Stimulated activated CD8-positive, alpha-beta memory T cell treated with anti-CD3 and anti-CD28 coated beads, Interleukin-4, amount 100 ng/mL, for 48 hours (primary cell): ENCODE measurements at places on chromosomes 11 and 22.

GRCh38 chr11:6568191-6568918 is 35.1 kb downstream of the RRP8 start:
- no peak for DNase-seq

DNA sequence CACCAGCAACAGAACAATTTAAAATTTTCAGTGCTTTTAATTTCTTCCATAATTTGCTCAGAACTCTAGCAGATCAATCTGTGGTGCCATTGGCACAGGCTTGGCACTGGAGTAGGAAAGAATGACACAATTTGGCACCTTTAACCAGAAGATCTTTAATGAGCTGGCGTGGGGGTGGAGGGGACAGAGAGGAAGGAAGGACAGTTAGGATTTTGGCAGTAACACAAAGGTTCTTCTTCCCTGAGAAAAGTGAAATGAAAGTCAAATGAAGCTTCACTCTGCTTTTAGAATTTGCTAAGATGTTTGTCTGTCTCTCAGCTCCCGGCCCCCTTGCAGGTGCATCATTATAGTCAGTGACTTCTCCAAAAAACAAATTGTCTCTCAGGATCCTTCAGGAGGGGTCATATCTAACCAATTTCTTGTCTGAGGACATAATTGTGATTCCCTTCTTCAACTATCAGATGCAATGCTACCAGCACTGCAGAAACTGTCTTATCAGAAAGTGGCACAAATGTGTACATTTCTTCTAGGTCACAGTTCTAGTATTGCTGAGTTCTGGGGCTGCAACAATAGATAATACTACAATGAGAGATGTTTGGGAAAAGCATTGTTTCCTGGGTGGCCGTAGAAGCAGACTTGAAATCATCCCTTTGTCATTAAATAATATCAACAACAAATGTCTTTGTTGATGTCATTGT is 66.8 kb downstream of the CSTPP1 start:
- DNase-seq: peak; percentile 31

GRCh38 chr22:42725606-42726355 is 5.1 kb upstream of the A4GALT start:
- no peak for DNase-seq

- peak; percentile 13 for DNase-seq
Observed at GRCh38 chr11:124899383-124900145, 1.9 kb upstream of the ROBO4 start.

GRCh38 chr11:37320921-37321320 is 722.9 kb upstream of the RAG2 start:
- no peak for DNase-seq

DNA sequence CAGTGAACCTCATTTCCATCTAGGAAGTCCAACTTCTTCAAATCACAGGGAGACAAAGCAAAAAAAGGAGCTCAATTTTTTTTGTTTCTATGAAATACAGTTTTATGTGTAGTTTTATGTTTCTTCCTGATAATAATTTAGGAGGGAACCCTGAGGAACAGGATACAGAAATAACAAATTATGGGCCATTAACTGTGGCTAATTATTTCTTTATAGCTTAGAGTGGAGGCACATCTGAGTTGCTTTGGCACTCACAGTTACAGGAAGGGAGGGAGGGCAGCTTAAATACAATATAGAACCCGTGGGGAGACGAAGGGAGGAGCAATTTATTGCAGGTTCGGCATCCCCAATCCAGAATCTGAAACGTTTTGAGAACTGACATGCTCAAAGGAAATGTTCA is 37.1 kb upstream of the HORMAD2 start:
- DNase-seq: no peak

DNA sequence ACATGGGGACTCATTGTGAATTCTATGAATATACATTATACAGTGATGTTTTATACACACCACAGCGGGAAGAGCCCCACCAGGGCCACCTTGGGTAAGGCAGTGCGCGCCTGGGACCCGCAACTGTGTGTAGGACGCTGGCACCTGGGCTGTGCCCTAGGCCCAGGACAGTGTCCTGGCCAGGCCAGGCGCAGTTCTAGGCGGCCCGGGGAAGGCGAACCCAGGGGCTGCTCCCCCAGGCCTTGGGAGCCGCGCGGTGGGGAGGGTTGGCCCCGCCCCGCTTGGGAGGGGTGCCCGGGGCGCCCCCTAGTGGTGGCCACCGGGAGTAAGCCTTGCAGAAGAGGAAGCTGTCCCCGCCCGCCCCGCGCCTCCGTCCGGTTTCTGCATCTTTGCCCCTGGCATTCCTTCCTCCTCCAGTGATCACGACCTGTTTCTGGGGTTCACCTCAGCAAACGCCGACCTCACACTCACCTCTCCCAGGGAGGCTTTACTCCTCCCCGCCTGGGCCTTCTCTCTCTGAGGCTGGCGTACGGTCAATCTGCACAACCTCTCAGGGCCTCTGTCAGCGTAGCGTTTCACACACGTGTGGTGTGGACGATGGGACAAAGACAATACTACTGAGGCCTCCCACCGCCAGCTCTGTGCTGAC is 9.5 kb upstream of the EHD1 start:
- DNase-seq: peak; percentile 93

DNA sequence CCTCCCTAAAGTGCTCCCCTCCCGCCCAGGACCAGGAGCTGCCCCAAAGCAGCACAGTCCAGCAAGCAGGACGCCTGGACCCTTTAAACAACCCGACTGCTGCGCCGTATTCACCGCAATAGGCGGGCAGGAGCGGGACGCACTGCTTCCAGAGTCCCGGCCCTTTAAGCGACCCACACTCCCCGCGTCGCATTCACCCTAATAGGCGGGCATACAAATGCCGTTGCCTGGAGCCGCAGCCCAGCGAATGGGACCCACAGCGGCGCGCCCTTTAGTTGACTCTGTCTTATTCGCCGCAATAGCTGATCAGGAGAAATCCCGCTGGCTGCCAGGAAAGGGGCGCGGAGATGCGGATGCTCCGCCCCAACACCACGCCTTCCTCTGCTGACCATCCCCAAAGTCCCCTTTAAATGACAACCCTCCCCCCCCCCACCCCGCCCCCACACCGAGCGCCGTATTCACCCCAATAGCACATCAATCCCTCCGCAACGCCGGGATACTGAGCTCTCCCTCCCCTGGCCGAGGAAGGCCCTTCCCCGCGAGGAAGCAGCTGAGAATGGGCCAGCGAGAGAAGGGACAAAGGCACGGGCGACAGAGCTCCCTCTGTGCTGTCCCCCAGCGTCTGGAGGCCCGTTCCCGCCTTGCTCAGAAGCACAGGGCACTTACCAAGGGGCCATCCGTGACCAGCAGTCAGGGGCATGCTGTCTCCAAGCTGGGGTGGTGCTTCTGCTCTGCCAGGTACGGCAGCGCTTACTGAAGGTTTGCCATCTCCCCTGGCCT is 4.7 kb downstream of the OSBPL5 start:
- DNase-seq: peak; percentile 55

DNA sequence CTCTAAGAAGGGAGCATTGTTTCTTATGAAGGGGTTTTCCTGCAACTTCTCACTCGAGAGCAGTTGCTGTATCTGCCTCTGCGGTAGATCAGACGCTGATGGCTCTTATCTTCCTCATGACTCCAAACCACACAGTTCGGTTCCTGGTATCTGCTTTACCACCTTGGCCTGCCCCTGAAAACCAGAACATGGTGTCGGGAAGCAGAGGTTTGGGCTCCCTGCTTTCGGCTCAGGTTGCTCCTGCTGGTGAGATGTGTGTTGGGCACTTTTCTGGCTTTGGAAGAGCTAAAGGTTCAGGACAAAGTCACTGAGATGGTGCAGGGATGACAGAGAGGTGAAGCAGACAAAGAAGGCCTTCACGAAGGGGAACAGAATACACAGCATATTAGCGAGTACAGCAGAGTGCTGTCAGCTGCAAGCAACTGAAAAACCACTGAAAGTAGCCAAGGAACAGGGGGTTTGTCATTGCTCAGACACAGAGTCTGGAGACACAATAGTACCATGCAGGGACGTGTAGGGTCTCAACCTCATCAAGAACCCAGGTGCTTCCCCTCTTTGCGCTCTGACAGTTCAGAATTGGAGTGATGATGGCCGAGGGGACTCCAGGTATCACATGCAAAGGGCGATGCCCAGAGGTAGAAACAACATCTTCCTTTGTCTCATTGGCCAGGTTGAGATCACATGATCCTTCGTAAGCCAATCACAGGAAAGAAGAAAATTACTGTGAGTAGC is 11.9 kb upstream of the CSF2RB start:
- peak; percentile 44 for DNase-seq

GRCh38 chr11:36427876-36428275 is 82.2 kb downstream of the TRAF6 start:
- DNase-seq: no peak

- DNase-seq: no peak
Observed at GRCh38 chr11:71505001-71505400, 22.1 kb upstream of the KRTAP5-7 start.

GRCh38 chr11:7986768-7987559 is at the start of gene EIF3F:
TSS of gene EIF3F (plus strand) at chr11:7987337. CDS start at chr11:7987353, 16 bp downstream.
- peak; percentile 87 for DNase-seq

DNA sequence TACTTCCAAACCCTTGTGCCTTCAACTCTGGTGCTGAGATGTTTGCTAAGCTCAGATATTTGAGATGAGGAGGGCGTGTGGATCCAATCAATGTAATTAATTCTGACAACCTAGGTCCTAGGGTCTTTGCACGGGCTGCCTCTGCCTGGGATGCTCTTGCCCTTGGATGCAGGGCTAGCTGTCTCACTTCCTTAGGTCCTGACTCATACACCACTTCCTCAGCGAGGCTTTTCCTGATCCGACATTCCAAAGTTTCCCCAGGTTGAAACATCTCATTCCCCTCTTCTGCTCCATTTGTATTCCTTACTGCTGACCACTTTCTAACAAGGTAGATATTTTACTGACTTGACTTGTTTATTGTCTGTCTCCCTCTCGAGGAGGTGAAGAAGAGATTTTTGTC is 43.0 kb upstream of the NTM start:
- no peak for DNase-seq

GRCh38 chr11:47216121-47216798 is 1.5 kb downstream of the DDB2 start:
- DNase-seq: peak; percentile 77

DNA sequence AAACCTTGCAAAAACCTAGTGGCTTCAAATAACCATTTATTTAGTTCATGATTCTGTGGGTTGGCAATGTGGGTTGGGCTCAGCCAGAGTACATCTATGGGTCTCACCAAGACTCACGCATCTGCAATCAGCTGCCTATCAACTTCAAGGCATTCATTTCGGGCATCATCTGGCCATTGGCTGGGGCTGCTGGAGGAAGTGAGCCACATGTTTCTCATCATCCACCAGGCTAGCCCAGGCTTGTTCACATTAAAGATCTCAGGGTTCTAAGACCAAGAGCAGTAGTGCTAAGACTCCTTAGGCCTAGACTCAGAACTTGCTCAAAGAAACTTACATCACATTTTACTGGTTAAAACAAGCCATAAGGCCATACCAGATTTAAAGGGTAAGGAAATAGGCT is 478.9 kb upstream of the ARHGAP42 start:
- no peak for DNase-seq

- no peak for DNase-seq
Observed at GRCh38 chr22:36912694-36913426, 568 bp upstream of the CSF2RB start.

GRCh38 chr11:117700551-117700950 is 96.5 kb downstream of the DSCAML1 start:
- no peak for DNase-seq

DNA sequence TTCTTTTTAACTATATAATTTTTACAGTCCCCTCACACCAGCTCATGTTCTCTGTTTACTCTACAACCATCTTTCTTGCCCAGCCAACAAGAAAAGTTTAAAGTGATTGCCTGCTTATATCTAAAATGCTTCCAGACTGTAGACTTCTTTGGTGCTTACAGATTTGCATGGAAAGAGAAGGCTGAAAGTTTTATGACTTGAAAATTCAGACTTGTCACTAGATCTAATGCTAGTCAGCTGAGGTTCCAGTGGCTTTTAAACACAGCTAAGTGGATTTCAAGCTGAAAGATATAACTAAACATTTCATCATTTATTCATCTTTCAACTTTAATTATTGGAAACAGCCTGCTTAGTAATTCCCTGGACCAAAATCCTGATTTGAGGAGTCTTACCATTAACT is 178.4 kb downstream of the NAV2 start:
- no peak for DNase-seq

DNA sequence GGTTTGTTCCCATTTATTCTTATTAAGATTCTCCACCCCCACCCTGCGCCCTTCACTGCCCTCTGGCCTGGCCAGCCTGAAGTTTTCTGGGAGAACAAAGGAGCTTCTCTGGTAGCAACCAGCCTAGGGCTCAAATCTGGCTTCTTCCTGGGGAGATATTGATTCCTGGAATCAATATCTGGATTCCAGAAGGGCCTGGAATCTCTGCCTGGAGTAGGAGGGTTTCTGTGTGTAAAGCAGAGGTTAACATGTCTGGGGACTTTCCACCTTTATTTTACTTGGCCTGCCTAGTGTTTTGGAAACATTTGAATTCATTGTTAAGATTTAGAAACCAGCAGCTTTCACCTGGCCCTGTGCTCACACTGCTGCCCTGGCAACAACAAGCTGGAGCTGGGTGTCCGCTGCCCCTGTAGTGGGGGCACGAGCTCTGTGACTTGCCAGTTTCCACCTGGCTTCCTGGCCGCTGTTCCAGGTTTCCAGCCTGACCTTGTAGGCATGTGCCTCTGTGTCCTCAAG is 5.5 kb downstream of the C11orf91 start:
- DNase-seq: no peak

DNA sequence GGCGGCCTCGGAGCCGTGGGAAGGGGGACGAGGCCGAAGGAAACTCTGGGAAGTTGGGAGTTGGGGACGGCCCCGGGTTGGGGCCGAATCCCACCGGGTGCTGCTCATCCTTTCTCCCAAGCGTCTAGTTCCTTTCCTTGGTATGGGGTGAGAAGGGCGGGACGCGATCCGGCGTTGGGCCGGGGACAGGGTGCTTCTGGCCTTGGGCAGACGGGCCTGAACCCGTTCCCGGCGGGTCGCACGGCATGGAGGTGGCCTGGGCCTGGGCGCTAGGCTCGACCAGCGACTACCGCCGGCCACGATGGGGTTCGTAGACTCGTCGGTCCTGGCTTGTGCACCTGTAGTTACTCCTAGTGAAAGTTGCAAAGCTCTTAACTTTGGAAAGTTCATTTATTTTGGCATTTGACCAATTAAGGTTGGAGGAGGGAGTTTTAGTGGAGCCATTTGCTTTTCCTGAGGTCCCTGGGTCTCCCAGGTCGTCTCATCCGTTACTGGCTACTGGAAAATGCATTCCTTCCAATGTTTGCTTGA is 1.0 kb downstream of the SYT9 start:
- no peak for DNase-seq

- no peak for DNase-seq
Observed at GRCh38 chr11:87298155-87298554, 260.4 kb downstream of the TMEM135 start.

GRCh38 chr11:94141511-94142307 is 13.1 kb downstream of the PANX1 start:
- no peak for DNase-seq

DNA sequence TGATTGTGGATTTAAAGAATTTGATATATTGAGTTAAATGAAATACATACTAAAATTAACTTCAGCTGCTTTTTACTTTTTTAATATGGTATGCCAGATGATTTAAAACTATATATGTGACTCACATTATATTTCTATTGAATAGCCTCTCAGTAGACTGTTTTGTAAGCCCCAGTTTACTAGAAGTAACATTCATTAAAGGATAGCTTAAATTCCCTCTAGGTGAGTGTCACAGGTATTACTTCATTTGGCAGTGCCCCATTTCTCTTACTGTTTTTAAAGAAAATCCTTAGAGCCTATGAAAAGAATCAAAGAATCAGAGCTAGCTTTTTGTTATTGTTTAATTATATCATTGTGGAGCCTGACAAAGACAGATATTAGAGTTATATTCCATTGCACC is 48.6 kb downstream of the ZC3H12C start:
- no peak for DNase-seq

GRCh38 chr11:123704341-123704740 is 37.1 kb downstream of the ZNF202 start:
- no peak for DNase-seq
